ENCODE measurements at places on chromosomes 5 and 9.

- DNase-seq, result peak; percentile 45
Measured at GRCh38 chr5:135367076-135367475, 32.0 kb downstream of the MACROH2A1 start.

GRCh38 chr5:134082264-134082992 is 32.1 kb upstream of the TCF7 start:
- DNase-seq, result no peak

DNA sequence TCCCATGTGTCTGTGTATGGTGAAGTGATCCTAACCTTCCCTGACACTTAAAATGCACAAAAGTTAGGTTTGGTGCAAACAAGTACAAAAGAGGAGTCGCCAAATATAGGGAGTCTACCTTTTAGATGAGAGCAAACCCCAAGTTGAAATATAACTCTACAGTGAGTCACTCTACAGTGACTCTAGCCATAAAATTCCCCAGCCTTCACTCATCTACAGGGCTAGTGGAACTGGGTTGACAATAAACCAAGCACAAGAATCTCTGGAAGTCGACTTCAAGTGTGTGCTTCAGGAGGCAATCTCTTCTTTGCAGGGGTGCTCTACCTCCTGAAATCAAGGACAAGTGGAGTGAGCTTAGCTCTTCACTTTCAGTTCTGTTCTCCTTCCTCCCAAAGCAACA is 3.3 kb downstream of the SHISAL2B start:
- DNase-seq, result no peak

DNA sequence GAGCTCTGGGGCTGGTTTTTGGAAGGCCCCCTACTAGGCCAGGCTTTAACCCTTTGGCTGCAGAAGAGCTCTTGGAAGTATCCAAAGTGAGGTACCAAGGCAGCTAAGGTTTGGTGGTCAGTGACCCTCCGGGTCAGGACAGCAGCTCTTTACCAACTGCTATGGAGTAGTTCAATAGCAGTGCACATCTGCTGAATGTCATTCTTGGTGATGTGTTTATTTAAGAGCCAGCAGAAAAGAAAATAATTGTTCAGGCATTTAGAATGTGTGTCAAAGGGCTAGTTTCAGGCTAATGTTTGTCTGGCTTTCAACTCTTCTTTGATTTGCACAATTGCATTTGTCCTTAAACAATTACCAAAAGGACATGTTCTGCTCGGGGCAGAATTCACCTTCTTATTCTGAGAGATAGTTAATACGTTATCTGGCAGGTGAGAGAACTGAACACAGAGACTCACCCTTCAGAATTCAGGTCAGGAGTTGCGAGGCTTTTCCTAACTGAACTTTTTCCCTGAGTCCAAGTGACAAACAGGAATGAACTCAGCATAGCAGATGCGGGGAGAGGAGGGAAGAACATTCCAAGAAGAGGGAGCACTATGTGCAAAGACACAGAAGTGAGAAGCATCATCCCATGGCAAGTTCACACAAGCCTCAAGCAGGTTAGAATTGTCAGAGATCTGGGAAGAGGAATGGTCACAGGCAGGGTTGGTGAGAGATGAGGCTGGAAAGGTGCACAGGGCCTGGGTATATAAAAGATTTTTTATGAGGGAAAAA is 556.7 kb upstream of the TLE4 start:
- no peak for DNase-seq

- peak; percentile 42 for DNase-seq
Measured at GRCh38 chr5:111227801-111228200, 3.6 kb downstream of the CAMK4 start.

GRCh38 chr5:115098041-115098702 is 71.5 kb downstream of the TRIM36 start:
- no peak for DNase-seq

DNA sequence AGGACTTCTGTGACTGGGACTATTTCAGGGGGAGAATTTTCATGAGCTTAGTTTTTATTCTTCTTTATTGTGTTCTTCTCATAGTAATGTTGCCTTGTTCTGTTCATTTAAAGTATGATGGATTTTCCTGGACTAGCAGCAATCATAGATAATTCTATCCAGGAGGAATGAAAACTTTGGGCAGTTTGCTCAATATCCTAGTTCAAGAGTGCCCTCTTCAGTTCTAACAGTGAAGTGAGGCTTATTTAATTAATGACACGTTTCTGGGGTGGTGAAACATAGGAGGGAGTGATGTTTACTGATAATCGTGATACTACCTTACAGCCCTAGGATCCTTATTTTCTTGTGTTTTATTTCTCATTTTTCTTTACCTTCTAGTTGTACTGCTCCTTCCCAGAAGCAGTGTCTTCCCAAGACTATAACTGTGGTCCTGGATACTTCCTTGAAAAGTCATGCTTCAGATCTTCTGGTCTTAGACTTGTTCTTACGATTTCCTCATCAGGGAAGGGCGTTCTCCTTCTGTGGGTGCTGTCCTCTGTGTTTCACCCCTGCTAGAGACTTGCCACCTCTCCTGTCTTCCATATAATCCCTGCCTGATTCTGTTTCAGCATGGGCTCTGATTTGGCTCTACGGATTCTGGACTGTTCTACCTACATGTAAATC is 57.4 kb downstream of the CFAP95 start:
- DNase-seq, result peak; percentile 25

GRCh38 chr5:98690002-98690401 is 83.5 kb upstream of the RGMB start:
- no peak for DNase-seq

DNA sequence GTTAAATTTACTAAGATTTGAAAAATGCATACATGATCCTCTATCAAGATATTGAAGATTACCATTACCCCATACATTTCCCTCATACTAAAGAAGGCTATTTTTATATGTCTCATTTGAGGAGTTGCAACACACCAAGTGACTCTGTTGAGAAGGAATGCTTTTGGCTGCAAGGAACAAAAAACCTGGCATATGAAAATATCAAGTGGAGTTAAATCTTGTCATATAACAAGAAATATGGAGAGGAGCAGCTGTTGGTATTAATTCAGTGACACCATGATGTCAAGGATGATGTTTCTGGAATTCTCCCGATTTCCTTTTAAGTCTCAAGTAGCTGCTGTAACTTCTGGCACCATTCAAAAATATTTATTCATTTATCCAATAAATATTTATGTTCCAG is 193.8 kb downstream of the CSNK1G3 start:
- no peak for DNase-seq

All from right lung (tissue), 10 donors.